ENCODE measurements at places on chromosomes 7 and 10.

DNA sequence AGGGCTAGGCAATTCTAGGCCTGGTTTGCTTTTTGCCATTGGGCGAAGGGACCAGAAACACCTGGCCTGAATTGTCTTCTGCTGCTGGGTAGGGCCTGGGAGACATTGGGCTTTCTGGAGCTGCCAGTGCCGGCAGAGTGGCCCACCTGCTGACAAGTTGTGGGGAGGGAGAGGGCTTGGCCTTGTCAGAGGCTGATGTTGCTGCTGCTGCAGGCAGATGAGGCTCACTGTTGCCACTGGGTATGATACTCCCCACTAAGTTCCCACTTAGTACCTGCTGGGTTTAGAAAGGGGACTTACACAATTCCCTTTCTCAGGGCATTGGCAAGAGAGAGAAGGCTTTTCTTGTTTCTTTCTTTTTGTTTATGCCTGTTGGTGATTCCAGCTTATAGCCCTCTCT lies 289.6 kb upstream of the NPVF start:
- DNase-seq = no peak

DNA sequence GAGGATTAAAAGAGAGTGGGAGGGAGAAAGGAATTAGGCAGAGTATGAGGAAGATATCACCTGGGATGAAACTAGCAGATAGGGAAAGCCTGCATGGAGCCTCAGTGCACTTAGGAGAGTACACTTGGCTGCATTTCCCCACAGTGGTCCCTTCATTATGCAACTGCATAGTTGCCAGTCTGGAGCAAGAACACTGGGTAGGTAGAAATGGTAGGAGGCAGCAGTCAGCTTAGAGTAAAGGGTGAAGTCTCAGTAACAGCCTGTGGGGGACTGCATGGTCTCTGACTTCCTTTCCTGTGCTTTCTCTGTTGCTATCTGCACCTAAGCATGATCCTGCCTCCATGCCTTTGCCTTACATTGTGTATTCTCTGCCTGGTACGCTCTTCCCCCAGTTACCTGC lies 14.0 kb upstream of the PCGF5 start:
- DNase-seq = no peak

- no peak for DNase-seq
Observed at GRCh38 chr7:75879771-75880184, 944 bp downstream of the RHBDD2 start.

DNA sequence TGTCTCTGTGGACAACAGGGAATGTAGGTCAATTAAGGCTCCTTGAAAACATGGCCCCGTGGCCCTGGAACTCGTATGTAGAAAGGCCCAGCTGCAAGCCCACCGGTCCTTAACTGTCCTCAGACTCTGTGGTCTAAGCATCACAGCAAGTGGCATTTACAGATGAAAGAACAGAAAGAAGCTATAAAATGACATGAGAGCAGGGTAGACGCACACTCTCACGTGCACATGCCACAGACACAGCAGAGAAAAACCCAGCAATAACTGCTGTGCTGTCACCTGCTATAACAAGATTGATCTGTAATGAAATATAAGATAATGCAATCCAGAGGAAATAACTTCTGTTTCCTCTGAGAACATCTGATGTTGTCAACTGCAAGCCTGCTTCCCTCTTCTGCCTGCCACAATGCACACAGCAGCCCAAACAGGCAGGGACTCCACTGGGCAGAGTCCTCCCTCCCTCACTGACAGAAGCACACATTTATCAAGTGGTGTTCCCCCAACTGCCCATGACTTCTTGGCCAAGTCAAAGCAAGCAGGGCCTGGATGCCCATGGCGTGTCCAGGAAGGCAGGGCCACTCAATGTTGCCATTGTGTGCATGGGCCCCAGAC lies 63.9 kb downstream of the GFRA1 start:
- no peak for DNase-seq

GRCh38 chr7:95476072-95476847 lies 9.5 kb upstream of the ASB4 start:
- no peak for DNase-seq
